Urinary bladder (tissue), 4 donors: ENCODE measurements at places on chromosomes 13 and 19. TPM values are rescaled to one million over a fixed set of nuclear protein-coding genes. Genes with fewer than 3 reads are reported as not detected.

The SLC25A41 gene
- total RNA-seq, result not detected

The CCDC194 gene
- total RNA-seq, result not detected

The ATP1A3 gene
- total RNA-seq, result 0.37 TPM

The KLHL1 gene
- 0.26 TPM for total RNA-seq

DNA sequence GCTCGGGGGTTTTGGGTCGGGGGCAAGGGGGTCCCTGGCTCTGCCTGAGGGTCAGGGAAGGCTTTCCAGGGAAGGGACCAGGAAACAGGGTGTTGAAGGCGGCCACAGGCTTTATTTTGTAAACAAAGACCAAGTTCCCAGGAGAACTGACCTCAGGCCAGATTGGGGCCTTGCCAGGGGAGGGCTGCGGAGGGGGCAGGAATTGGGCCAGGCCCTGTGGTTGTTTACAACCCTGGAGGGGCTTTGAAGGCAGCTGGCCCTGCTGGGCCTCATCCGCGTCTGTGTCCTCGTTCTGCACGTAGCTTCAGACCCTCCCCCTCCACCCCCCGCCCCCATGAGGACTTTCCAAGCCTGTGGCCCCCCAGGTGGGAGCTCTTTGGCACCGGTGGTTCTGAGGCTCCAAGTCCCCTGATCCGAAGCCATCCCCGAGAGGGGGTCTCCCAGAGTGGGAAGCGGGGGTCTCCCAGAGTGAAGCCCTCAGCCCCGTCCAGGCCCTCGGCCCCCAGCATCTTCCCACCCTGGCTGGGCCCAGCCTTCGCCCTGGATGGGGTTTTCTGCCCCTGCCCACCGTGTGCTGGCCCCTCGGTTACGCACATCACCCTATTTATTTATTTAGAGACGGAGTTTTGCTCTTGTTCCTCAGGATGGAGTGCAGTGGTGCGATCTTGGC lies 13.5 kb upstream of the BSG start:
- no peak for DNase-seq

The GPR183 gene
- total RNA-seq, result 22.8 TPM

DNA sequence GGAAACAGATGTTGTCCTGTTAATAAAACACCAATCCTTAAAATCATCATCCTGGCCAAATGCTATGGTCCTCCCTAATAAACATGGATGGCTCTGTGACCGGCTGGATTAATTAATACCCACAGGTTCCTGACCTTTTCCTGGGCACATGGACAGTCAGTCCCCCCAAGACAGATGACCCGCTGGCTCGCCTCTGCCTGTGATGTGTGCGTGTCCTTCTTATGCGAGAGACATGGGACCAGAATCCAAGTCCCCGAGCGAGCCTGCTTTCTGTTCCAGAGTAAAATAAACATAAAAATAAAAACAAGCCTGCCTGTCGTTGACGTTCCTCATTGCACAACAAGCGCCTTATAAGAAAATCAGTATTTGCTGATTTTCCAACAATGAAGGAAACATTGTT lies 378.3 kb upstream of the TSHZ3 start:
- no peak for DNase-seq

The PSG6 gene
- not detected for total RNA-seq

- no peak for DNase-seq
These were observed 5.9 kb upstream of the RUBCNL start for GRCh38 chr13:46392967-46393366.
